Effector CD8-positive, alpha-beta T cell (primary cell): ENCODE measurements at places on chromosomes 6 and 20.

- DNase-seq: no peak
Measured at GRCh38 chr20:35542990-35543389, 1.1 kb downstream of the ERGIC3 start.

GRCh38 chr6:87901613-87902012, 146.0 kb upstream of the SPACA1 start:
- no peak for DNase-seq

DNA sequence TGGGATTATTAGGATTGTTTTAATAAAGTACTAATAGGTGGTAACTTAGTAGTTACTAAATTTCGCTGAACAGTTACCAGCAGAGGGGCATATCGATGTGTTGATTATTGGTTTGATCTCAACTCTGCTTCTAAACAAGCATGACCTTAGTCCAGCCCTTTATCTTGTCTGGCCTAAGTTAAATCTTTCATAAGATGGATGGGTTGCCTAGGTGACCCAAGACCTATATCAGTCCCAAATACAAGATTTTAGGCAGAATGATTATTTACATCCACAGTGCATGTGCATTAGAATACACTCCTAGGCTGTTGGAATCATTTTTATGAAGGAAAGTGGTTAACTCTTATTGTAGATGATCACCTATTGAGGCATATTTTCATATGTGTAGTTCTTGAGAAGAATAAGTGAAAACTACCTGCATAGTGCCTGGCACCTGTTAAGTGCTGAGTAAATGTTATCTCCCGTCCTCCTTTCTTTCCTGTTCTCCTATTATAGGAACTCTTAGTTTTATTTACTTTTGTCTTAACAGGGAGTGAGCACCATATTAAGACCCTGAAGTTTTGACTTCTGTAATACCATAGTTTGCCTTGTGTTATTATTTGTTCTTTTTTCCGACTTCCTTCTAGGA, 1.1 kb downstream of the HSF2 start:
- no peak for DNase-seq

DNA sequence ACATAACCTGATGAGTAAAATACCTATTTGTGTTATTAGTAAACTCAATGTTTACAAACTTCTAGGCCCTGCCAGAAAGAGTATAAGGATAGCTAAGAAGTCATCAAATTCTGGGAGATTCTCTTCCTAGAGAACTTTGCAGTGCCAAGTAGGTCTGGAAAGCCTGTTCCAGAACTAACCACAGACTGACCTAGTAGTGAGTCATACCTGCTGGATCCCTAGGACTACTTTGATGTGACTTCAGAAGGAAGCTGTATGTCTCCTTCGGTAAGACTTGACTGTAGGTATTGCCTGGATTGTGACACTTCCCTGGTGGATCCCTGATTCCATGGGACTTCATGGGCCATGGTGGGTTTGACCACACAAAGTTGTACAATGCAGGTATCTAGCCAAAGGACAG, 131.7 kb downstream of the DNAH8 start:
- DNase-seq: no peak

DNA sequence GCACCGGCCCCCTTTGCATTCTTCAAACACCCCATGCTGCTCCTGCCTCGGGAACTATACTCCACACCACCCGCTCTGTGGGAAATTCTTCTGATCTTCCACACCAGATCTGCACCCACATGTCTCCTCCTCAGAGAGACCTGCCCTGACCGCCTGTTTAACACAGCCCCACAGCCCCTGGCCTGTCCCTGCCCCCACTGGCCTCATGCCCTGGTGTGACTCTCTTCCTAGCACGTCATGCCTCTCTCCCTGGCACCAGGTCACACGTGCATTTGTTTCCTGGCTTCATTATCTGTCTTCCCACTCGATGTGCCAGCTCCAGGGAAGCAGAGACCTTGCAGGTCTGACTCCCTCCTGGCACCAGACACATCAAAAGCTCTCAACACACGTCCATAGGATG, 79.6 kb downstream of the ANKRD60 start:
- no peak for DNase-seq

DNA sequence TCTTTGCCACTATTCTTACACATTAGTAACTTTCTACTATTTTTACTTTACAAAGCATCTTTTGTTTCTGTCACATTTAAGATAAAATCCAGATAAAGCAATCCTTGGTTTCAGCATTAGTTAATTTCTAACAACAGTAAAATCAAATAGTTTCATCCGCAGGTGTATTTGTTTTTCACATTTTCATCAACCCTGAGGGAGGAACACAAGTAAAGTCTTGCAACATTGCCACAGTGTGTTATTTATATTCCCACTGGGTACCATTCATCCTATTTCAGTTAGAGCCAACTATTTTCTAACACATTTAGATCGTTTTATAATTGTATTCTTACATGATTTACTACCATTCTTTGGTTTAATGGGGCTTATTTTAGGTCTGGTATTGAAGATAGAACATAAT, 908.7 kb upstream of the CITED2 start:
- no peak for DNase-seq

DNA sequence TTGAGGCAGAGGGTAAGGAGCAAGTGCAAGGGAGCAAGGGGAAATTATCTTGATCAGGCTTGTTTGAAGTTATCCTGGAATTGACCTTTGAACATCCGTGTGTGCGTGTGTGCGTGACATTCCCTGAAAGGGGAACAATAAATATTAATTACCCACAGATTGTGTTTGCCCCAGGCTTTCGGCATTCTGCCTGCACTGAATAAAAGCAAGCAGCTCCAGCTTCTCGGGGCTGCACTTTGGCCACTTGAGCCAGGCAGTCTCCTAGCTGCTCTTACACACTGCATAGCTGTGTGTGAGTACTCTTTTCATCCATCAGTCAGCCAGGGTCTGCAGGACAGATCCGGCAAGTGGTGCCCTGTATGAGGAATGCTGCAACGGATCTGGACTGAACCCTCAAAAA, 107.7 kb upstream of the BTN3A2 start:
- no peak for DNase-seq

- no peak for DNase-seq
Measured at GRCh38 chr6:159999240-159999671, 30.4 kb downstream of the IGF2R start.

DNA sequence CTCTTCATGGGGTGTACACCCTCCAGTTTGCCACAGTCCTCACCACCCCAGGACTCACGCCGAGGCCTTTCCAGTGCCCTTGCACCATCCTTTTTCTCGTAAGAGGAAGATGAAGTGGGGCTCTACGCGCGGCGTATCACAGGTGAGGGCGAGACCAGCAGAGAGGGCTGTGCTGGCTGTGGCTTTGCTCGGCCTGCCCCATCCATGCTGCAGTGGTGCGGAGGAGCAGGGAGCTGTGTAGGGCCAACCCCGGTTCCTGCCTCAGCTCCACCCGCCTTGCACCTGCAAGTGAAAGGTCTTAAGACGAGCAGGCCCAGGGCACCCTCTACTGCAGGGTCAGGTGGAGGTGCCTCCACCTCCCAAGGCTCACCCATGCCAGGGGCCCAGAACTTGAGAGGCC, 24.1 kb downstream of the RBCK1 start:
- DNase-seq: no peak

DNA sequence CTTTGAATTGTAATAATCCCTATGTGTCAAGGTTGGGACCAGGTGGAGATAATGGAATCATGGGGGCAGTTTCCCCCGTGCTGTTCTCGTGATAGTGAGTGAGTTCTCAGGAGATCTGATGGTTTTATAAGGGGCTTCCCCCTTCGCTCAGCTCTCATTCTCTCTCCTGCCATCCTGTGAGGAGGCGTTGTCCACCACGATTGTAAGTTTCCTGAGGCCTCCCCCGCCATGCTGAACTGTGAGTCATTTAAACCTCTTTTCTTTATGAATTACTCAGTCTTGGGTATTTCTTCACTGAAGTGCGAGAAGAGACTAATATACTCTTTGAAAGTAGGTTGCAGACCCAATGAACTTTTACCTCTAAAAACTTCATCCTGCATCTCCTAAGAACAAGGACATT, 39.2 kb upstream of the KCNG1 start:
- no peak for DNase-seq

GRCh38 chr6:20706939-20707485, 172.8 kb downstream of the CDKAL1 start:
- DNase-seq: no peak

- no peak for DNase-seq
Measured at GRCh38 chr6:28710466-28711191, 184.9 kb downstream of the GPX5 start.

DNA sequence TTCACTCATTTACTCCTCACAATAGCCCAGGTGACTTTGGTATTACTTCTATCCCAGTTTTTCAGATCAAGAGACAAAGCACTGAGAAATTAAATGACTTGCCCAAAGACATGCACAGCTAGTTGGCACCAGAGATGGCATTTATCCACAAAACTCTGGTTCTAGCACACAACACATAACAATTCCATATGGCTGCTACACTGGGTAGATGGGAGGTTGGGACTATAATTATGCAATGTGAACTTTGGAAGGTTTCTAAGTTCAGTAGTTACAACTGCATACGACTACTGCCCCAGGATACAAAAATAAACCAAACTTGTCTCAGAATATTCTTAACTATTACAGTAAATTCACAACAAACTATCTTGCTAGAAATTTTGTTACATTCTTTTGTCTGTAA, 54.2 kb upstream of the MLIP start:
- no peak for DNase-seq

GRCh38 chr6:137291441-137291840, 72.3 kb upstream of the IFNGR1 start:
- no peak for DNase-seq

DNA sequence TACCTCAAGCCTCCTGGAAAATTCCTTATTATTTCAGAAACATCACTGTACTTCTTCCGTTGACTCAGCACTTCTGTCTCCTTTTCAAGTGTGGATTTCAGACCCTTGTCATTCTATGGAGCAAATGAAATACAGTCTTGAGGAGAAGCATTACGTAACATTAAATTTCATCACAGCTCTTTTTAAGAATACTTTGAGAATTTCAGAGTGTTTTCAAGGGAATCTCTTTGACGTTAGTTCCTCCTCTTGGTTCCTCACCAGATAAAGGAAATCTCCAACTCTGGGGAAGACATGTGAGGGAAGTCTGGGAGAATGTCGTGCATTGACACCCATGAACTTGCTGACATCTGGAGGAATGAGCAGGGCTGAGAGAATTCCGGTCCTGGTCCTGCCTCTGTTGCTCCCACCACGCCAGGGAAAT, 32.3 kb downstream of the UST start:
- no peak for DNase-seq

GRCh38 chr6:169862892-169863525, 111.6 kb downstream of the ERMARD start:
- DNase-seq: no peak

GRCh38 chr6:13554929-13555333, 19.5 kb upstream of the SIRT5 start:
- DNase-seq: no peak

DNA sequence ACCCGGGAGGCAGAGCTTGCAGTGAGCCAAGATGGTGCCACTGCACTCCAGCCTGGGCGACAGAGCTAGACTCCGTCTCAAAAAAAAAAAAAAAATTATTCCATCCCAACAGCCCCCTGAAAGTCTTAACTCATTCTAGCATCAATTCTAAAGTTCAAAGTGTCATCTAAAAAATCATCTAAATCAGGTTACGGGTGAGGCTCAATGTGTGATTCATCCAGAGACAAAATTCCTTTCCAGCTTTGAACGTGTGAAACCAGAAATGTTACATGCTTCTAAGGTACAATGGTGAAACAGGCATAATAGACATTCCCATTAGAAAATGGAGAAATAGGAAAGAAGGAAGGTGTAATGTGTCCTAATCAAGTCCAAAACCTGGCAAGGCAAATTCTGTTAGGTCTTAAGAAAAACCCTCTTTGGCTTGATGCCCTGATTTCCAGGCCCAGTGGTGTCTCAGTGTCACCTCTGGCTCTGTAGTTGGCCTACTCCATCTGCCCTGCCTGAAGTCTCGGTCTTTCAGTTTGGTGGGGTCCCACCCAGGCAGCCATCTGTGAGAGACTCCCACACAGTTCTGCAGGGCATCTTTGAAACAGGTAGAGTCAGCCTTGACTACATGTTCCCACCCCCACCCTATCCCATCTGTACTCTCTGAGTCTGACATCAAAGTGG, 43.5 kb downstream of the HFE start:
- no peak for DNase-seq

- DNase-seq: no peak
Measured at GRCh38 chr6:70622461-70622860, 45.2 kb upstream of the SMAP1 start.

GRCh38 chr6:19399406-19399805, 437.8 kb upstream of the ID4 start:
- DNase-seq: no peak

- DNase-seq: no peak
Measured at GRCh38 chr6:44224965-44225305, 1.5 kb downstream of the SLC29A1 start.

GRCh38 chr20:40689100-40689942, at the start of gene MAFB:
Gene MAFB, minus strand, starts transcription at chr20:40689236. Its CDS starts 386 bp downstream, at chr20:40688850.
- no peak for DNase-seq

DNA sequence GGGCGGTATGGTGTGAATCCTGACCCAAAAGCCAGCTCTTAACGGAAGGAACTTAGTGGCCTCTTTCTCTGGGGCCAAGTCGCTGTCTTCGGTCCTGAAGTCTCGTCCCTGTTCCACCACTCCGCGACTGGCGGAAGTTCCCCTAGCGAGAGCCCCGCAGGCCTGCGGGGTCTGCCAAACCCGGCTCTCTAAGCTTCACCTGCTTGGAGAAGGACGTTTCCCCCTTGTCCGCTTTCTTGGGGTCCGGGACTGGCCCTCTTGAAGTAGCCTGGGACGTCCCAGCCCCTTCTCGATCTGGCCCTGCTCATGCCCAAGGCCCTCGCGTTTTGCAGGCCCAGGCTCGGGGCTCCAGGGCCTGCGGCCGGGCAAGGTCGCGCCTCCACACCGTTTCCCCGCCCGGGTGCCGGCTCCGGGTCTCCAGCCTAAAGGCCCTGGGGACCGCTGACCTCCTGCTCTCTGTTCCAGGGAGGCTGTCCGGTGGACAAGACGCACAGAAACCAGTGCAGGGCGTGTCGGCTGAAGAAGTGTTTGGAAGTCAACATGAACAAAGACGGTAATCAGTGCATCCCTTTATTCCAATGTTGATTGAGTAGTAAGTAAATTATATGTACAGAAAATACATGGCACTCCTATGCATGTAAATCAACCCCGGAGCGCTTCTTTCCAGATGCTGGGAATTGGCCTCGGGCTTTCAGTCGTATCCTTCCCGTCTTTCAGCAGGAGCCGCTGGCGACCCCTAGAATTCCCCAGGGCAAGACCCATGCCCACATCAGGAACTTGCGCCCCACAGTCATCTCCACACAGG, 8.8 kb downstream of the NR2E1 start:
- DNase-seq: no peak

DNA sequence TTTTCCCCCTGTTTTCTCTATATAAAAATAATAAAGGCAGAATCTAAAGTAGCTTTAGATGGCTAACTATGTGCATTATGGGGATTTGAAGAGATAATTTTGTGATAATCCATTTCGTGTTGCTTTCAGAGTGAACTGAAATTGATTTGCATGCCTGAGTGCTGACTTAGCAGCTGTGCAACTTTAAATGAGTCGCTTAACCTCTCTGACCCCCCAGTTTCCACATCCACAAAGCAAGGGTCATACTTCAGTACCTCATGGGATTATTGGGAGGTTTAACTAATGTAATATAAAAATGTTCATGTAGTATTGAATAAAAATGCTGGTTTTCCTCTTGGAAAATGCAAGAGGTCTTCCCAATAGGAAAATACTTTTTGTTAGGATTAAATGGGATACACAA, 63.8 kb upstream of the FABP7 start:
- no peak for DNase-seq

GRCh38 chr6:56148488-56149186, 98.7 kb downstream of the COL21A1 start:
- DNase-seq: no peak

GRCh38 chr6:157230910-157231309, 92.4 kb downstream of the TMEM242 start:
- no peak for DNase-seq
